ENCODE measurements at places on chromosomes 6 and 20.
A peak's percentile ranks its signal among the peaks of the same experiment; 100 is the strongest.

- DNase-seq: no peak
Measured at GRCh38 chr6:156832669-156833068, 55.5 kb downstream of the ARID1B start.

DNA sequence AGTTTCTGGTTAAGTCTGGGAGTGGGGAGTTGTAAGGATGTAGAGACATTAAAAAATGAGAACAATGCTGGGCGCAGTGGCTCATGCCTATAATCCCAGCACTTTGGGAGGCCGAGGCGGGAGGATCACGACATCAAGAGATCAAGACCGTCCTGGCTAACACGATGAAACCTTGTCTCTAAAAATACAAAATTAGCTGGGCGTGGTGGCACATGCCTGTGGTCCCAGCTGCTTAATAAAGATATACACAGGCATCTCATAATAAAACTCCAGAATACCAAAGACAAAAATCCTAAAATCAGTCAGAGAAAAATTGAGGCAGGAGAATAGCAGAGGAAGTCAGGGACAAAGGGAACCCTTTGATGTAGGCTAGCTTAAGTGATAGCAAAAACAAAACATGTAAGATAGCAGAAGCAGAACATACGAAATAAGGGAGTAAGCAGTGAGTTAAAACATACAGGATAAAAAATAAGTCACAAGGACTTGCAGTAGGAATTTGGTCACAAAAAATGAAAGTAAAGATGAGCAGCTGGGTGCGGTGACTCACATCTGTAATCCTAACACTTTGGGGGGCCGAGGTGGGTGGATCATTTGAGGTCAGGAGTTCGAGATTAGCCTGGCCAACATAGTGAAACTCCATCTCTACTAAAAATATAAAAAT lies 23.6 kb downstream of the DDX43 start:
- no peak for DNase-seq

DNA sequence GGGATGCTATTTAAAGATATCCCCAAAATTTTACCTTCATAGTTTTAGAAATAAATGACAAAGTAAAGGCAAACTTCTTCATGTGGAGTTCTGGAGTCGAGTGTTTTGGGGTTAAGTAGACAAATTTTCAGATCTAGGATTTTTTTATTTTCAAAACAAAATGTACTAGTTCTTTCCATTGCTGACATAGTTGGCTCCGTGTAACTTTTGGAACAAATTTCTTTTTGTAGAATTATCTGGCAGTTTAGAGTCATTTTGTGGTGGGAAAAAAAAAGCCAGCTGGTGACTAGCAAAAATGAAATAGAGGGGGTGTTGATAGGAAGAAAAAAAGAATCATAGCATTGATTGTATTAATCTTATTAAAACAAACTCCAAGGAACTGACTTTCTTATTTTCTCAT lies 131.6 kb upstream of the TCF21 start:
- DNase-seq: no peak

- peak; percentile 74 for DNase-seq
Measured at GRCh38 chr6:6758915-6759654, 170.6 kb downstream of the LY86 start.

GRCh38 chr6:82917346-82918064 lies 148.1 kb downstream of the UBE3D start:
- DNase-seq: no peak

DNA sequence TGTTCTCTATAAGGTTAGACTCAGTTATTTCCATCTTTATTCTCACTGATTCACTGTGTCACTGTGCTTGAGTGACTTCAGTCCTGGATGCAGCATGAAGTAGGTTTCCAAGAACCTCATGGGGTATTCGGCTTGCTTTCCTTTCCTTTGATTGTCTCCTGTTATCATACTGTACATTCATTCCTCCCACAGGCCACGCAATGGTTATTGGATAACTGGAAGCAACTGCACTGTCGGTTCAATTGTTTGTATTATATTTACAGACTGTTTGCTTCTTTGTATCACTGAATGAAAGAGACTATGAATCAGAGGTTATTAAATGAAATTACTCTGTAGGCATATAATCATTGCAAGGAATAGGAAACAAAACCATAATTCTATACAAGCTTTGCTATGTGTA lies 129.4 kb downstream of the MAP7 start:
- no peak for DNase-seq
